ENCODE measurements at places on chromosomes 13 and 19. TPM values are rescaled to one million over a fixed set of nuclear protein-coding genes. Genes with fewer than 3 reads are reported as not detected.

Gene CCL25
- not detected for total RNA-seq

GRCh38 chr19:48999481-49000325 is 6.0 kb downstream of the RUVBL2 start:
- H3K27ac ChIP-seq = no peak overlapping the region
- H3K36me3 ChIP-seq = peaks cover 4% of the 10 kb centered on the region
- no peaks in the 10 kb centered on the region for H3K27me3 ChIP-seq
- DNase-seq = peak; percentile 64
- no peaks in the 10 kb centered on the region for H3K4me1 ChIP-seq

DNA sequence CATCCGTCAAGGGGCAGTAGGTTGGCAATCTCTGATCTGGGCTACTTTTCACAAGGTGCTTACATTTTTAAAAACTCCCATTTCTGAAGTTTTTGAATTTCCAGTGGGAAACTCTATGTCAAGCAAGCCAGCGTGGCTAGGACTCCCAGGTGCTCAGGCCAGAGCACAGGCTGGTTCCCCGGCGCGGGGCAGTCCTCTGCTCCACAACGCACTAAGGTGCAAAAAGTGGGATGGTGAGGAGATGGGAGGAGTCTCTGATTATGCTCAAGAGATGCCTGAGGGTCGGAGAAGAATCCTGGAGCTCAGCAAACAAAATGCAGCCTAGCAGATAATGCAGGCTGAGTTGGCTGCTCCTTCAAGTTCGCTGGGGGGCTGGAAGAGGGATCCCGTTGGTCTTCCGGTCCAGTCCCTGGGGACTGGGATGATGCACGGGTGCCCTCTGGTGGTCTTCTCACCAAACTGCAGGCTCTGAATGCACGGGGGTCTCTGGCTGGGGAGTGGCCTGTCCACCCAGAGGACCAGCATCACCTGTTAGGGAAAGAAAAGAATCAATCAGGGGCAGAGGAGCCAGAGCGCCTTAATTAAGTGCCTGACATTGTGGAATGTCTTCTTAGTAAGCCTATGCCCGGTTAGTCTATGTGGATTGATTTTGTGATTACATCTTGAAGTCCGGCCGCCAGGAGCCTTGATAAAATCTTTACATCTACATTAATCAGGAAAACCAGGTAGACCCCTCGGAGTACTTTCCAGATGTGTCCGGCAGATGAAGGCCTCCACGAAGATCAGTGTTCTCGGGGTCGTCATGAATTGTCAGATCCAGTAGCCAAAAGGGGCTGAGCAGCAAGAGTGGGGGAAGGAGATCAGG is 244.4 kb upstream of the MAB21L1 start:
- DNase-seq = peak; percentile 64
- no peak overlapping the region for H3K4me3 ChIP-seq
- no peak overlapping the region for H3K27ac ChIP-seq
- no peaks in the 10 kb centered on the region for H3K4me1 ChIP-seq

DNA sequence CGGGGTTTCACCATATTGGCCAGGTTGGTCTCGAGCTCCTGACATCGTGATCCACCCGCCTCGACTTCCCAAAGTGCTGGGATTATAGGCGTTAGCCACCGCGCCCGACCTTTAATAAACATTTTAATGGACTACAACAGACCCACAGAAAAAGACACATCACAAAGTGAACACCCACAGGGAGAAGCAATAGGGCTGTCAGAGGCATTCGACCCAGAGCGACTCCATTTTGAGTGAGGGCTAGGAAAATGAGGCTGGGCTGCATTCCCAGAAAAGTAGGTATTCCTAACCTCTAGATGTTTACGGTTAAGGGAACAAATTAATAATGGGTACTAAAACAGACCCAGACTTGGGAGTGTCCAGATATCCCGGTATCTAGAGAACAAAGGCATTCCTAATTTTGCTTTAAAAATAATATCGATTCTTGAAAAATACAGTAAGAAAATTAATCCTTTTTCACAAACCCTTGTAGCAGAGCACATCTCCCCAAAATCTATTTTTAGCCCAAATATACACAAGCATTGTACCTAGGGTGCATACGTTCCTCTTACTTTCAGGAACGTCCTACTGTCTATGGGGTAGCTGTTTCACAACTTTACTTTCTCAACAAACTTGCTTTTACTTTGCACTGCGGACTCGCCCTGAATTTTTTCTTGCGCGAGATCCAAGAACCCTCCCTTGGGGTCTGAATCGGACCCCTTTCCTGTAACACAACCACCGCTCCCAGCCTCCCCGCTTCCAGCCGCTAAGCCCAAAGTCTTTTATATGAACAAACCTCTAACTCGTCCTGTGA is 811 bp upstream of the ZNF8 start:
- DNase-seq = no peak
- peak overlapping the region; percentile 96 for H3K4me3 ChIP-seq
- peak overlapping the region; percentile 90 for H3K27ac ChIP-seq
- H3K4me1 ChIP-seq = peaks cover 5% of the 10 kb centered on the region
- no peaks in the 10 kb centered on the region for H3K27me3 ChIP-seq
- H3K36me3 ChIP-seq = peaks cover 5% of the 10 kb centered on the region

DNA sequence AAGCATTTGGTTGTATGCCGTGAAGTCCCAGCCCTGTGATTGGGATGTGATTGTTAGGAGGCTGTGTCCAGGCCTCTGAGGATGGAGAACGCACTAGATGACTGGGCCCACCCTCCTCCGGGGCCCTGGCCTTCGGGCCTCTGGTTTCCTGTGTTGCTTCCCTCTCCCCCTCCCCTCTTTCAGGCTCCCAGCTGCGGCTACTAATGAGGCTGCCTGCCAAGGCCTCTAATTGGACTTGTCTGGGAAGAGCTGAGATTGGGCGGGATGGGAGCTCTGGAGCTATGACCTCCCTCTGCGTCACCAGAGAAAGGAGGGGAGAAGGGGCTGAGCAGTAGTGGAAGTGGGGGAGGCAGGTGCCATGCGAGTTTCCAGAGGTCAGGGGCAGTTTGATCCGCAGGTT is 9.9 kb downstream of the PTH2 start:
- H3K27ac ChIP-seq = no peak overlapping the region
- H3K27me3 ChIP-seq = no peaks in the 10 kb centered on the region
- H3K4me1 ChIP-seq = no peaks in the 10 kb centered on the region
- no peak overlapping the region for H3K4me3 ChIP-seq
- H3K36me3 ChIP-seq = no peaks in the 10 kb centered on the region
- DNase-seq = no peak

Measured in liver (tissue), 10 donors.